ENCODE measurements at places on chromosomes 1 and 21.

- no peak for DNase-seq
These were observed 89.8 kb downstream of the OLFML2B start for GRCh38 chr1:161933592-161934588.

- no peak for DNase-seq
These were observed 75.1 kb downstream of the PGM1 start for GRCh38 chr1:63668298-63668697.

- no peak for DNase-seq
These were observed 82.8 kb downstream of the DMRTB1 start for GRCh38 chr1:53541761-53542550.

DNA sequence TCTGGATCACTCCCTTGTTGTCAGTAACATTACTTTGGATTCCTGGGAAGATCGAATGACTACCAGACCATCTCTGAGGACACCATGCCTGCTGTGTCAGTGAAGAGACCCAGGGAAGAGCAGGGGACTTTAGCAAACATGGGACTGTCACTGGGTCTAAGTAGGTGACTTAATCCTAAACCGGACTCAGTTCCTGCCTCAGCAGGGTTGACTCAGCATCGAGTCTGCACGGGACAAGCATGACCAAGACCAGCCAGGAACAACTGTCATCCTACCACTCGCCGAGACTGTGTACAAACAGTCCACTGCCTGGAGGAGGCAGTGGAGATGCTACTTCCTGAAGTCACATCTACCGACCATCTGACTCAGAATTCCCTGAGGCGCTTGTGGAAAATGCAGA is 53.2 kb upstream of the RAB4A start:
- DNase-seq, result no peak
